ENCODE measurements at places on chromosomes 5 and 9.

GRCh38 chr5:150164211-150164980 lies 2.2 kb upstream of the CDX1 start:
- no peak for DNase-seq

DNA sequence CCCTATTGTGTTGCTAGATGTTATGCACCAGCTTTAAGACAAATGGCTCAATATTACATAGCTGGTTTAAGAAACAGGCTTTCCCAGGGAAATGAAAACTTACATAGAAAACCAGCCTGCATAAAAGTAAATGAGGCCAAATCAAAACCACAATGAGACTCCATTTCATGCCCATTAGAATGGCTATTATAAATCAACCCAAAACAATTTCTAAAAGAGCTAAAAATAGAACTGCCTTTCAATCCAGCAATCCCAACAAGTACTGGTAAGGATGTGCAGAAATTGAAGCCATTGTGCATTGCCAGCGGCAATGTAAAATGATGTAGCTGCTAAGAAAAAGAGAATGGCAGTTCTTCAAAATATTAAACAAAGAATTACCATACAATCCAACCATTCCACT lies 1170.0 kb upstream of the CDH9 start:
- DNase-seq, result no peak

GRCh38 chr9:113899205-113899604 lies 23.1 kb downstream of the ZNF618 start:
- DNase-seq, result no peak

DNA sequence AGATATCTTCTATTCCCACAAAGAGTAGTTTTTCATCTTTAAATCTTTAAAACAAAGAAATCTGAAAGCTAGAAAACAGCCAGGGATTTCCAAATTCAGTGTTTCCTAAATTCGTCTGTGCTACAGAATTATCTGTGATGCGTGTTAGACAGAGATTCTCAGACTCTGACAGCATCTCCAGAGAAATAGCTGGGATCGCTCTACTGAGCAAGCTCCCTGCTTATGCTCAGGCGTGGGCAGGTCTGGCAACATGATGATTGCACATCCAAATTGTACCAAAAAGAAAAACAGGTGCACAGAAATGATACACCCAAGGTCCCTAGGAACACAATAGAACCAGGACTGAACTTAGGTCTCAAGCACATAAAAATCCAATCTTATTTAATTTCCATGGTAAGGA lies 22.8 kb upstream of the CRHBP start:
- no peak for DNase-seq

GRCh38 chr9:134240361-134240760 lies 76.0 kb upstream of the RNU6ATAC start:
- no peak for DNase-seq

GRCh38 chr9:134326724-134327601 lies 708 bp downstream of the RXRA start:
- DNase-seq, result no peak

DNA sequence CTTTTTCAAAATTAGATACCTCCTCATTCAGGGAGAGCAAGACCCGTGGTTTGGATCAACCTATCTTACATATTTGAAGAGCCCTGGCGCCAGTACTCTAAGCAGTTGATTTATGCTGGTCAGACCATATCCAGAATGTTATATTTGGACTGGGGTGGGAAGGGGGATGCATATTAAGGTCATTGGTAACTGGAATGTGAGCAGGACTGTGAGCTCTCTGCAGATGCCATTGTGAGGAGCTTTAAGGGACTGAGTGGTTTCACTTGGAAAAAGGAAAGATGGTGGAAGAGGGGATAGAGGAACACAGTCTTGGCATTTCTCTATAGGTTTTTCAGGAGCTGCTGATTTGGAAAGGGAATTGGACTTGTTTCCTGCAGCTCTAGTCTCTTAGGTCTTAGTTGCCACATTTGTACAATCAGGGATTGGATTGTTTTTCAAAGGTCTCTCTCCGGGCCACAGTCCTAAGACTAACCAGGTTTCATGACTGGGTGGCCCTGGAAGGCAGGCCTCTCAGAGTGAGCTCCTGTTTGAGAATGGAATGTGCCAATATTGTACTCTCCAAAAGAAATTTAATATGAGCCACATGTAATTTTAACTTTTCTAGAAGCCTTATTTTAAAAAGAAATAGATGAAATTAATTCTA lies 25.8 kb upstream of the F2R start:
- DNase-seq, result no peak

DNA sequence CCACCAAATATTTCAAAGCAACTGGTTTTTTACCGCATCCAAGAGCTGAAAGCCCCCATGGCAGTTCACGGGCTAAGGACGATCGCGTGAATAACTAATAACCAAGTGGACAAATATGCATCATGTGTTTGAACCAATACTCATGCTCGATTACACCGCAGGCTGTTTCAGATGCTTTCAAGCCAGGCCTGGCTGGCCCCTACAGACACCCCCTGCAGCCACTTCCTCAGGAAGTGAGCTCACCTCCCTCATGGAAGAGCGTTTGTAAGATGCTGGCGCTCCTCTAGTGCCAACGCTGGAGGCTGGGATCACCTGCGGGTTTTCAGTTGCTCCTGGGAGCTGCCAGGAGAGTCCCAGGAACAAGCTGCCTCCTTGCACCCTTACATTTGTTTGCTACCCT lies 53.9 kb upstream of the PTCH1 start:
- DNase-seq, result no peak

DNA sequence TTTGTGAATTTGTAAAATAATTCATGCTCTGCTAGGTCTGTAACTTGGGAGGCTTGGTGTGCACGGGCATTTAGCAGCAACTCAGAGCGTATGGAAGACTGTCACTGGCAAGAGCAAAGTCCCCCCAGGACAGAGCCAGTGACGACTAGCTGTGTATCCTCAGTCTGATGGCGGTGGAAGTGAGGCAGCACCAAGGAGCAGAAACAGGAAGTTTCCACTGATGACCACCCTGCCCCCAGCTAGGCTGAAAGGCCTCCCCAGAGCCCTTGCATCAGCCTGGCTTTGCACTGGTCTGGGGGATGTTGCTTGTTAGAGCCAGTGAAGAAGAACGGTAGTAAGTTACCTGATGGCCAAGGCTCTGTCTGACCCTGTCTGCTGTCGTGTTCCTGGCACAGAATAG lies 66.8 kb upstream of the ABL1 start:
- no peak for DNase-seq

GRCh38 chr5:174581479-174581878 lies 142.9 kb upstream of the MSX2 start:
- DNase-seq, result no peak

- DNase-seq, result no peak
Measured at GRCh38 chr5:132387640-132388117, 18.2 kb downstream of the SLC22A5 start.

- no peak for DNase-seq
Measured at GRCh38 chr5:39547553-39548154, 122.9 kb upstream of the DAB2 start.

DNA sequence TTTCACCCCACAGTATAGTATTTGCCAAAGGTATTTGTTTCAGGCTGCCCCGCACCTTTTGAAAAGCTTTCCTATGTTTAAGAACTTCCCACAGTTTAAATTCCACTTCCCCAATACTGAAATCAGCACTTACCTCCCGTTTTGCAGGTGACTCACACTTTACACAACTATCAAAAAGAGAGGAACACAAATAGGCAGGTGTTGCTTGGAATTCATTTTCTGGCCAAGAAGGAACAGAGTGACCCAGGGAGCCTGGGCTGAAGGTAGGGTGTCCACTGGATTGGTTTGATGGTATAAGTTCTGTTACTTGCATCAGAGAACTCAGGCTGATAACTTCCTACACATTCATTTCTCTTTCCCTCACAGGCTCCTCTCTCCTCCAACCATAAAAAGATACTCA lies 60.1 kb upstream of the SLC30A5 start:
- DNase-seq, result no peak

DNA sequence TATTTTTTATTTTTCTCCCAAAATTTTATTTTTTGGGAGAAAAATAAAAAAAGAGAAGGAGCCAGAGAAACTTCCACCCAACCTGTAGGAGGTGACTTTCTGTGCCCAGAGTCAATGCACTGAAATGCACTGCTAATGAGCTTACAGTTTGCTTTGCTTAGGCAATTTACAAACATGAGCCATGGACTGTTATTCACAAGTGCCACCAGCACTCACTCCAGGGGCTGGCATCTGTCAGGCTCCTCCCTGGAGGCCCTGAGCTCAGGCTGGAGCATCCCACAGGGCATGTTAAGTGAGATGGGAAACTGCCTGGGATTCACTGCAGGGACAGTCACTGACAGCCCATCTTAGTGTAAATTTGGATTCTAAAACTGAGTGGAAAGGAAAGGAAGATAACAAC lies 74.9 kb downstream of the FANCC start:
- DNase-seq, result no peak

GRCh38 chr5:133461796-133462516 lies 150.4 kb downstream of the FSTL4 start:
- DNase-seq, result no peak

- no peak for DNase-seq
Measured at GRCh38 chr5:179348843-179349242, 3.6 kb upstream of the ADAMTS2 start.

- DNase-seq, result no peak
Measured at GRCh38 chr5:177141496-177141895, 7.9 kb downstream of the NSD1 start.

DNA sequence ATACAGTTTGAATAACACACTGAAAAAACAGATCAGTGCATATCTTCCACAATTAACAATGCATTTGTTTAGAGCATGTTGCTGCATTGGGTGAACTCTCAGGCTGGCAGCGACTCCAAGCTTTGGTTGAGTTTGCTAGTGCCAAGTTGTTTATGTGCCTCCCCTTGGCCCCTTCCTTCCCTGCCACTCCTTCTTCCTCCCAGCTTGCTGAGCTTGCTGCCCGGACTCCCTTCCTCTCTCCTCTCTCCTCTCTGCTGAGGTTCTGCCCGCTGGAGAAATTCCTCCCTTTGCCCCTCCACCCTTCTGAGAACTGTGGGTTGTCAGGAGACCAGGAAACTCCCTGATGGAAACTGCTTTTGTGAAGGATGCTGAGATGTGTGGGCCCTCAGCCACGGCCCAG lies 247.3 kb downstream of the PDZD2 start:
- DNase-seq, result no peak

- DNase-seq, result no peak
Measured at GRCh38 chr5:15502208-15502607, 2.2 kb downstream of the FBXL7 start.

GRCh38 chr9:37798677-37799076 lies 1.9 kb upstream of the DCAF10 start:
- DNase-seq, result no peak

DNA sequence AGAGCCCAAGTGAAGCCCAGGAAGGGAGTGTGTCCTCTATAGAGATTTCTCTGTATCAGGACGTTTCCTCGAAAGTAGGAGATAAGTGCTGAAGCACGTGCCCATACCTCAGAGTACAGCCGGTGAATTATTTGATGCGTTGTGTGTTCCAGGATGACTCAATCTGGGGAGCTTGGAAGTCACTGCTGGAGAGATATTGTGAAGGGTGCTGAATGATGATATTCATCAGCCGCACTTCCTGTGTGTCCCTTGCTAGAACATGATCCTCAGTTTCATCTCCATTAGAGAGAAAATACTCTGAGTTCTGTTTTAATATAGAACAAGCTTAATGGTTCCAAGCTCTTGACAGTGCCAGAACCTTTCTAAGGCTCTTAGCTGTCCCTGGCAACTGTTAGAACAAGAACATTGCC lies 402.3 kb upstream of the ADAMTSL1 start:
- no peak for DNase-seq

DNA sequence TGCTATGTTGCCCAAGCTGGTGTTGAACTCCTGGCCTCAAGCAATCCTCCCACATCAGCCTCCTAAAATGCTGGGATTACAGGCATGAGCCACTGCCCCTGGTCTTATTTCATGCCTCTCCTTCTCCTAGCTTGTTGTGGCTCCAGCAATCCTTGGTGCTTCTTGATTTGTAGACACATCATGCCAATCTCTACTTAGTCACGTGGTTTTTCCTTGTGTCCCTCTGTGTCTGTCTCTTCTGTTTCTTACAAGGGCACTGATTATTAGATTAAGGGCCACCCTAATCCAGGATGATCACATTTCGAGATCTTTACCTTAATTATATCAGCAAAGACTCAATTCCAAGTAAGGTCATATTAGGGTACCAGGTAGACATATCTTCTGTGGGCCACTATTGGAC lies 9.2 kb upstream of the IL31RA start:
- no peak for DNase-seq

DNA sequence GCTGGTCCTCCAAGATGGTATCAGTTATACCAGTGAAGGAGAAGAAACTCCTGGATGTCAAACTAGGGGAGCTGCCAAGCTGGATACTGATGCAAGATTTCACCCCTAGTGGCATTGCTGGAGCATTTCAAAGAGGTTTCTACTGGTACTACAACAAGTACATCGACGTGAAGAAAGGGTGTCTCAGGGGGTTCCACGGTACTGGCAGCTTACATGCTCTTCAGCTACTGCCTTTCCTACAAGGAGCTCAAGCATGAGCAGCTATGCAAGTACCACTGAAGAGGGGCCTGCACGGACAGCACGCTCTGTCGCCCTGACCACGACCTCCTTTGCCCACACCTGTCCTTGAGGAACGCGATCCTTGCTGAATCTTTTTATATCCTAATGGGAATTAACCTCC lies 19.5 kb downstream of the ACTL7B start:
- no peak for DNase-seq

DNA sequence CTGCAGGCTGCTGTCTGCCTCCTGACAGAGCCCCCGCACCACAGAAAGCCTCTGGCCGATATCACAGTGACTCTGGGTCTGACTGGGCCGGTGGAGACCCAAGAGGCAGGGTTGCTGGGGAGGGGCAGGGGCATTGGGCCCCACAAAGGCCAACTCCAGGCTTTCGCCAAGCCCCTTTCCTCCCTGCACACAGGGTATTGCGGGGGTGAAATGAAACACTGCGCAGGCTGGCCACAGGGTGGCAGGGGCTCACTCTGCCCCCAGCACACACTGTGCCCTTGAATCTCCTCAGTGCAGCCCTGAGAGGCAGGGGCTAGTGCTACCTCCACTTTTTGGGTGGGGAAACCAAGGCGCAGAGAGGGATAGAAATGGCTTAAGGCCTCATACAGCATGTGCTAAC lies 44.6 kb downstream of the BARX1 start:
- no peak for DNase-seq

- peak; percentile 7 for DNase-seq
Measured at GRCh38 chr5:156402387-156402921, 75.5 kb downstream of the SGCD start.

GRCh38 chr5:6548756-6549285 lies 84.0 kb downstream of the NSUN2 start:
- DNase-seq, result no peak

Data from stimulated activated CD8-positive, alpha-beta memory T cell treated with anti-CD3 and anti-CD28 coated beads, Interleukin-2, amount 100 ng/mL, for 48 hours (primary cell).